ENCODE measurements at places on chromosomes 7 and 10.

DNA sequence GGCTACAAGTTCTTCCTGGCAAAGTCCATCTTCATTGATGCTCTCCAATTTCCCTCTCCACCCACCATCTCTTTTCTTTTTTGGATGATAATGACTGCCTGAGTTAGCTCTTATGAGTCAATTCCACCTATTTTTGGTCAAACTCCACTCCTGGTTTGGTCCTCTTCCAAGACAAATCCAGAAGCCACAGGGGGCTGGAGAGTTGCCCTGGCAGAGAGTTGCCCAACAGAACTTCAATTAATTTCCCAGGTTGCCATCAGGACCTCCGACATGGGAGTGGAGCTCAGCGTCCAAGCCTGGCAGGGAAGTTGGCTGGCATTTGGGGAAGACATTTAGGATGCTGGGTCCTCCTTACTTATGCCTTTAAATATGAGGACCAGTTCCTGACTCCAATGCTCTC, 29.2 kb upstream of the KCNMA1 start:
- peak; percentile 28 for DNase-seq

GRCh38 chr7:17501441-17502212, 203.2 kb downstream of the AHR start:
- peak; percentile 48 for DNase-seq

- DNase-seq: peak; percentile 77
Observed at GRCh38 chr10:78211561-78212051, 177.9 kb downstream of the RPS24 start.

GRCh38 chr10:52578871-52579405, 193.6 kb downstream of the MBL2 start:
- peak; percentile 81 for DNase-seq

- no peak for DNase-seq
Observed at GRCh38 chr7:82904871-82905270, 257.8 kb downstream of the PCLO start.

- no peak for DNase-seq
Observed at GRCh38 chr7:49976238-49976637, 116.8 kb downstream of the ZPBP start.
